ENCODE measurements at places on chromosomes 1 and 21. TPM values are rescaled to one million over a fixed set of nuclear protein-coding genes. Genes with fewer than 3 reads are reported as not detected.

DNA sequence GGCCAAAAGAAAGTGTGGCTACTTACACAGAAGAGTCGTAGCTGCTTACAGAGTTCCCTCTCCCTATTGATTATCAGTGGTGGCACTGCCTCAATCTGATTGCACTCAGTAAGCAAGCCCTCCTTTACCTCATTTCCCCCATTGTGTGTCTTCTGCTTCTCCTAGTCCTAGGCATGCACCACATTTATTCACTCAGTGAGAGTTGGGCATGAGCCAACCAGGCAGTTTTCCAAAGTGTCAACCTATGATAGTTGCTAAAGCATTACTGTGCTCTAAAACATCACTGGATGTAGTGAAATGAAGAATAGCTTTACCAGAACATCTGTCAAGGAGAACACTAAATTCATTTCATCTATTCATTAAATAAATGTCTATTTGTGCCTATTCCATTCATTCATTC lies 19.3 kb downstream of the GJA5 start:
- peaks cover 12% of the 10 kb centered on the region for H3K27me3 ChIP-seq
- no peak for DNase-seq
- no peaks in the 10 kb centered on the region for H3K36me3 ChIP-seq
- H3K4me3 ChIP-seq, result no peak overlapping the region
- H3K4me1 ChIP-seq, result peaks cover 9% of the 10 kb centered on the region

DNA sequence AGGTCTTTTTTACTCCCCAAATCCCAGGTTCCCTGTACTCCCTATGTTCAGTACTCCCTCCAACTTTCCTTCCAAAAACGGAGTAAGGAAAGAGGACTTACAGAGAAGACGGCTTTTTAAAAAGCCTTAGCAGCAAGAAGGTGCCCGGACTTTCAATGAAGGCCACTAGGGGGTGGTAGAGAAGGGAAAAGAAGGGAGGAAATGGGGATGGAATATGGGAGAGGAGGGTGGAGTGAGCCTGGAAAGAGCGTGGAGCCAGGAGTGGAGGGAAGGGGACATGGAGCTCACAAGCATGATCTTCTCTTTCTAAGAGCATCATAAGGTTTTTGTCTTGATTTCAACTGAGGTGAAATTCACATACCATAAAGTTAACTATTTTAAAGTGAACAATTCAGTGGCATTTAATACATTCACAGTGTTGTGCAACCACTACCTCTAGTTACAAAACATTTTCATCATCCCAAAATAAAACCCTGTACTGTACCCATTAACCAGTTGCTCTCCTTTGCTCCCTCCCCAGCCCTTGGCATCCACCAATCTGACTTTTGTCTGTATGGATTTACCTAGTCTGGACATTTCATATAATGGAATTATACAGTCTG lies 129.9 kb downstream of the ZNF281 start:
- peaks cover 10% of the 10 kb centered on the region for H3K27me3 ChIP-seq
- peak; percentile 26 for DNase-seq
- H3K4me1 ChIP-seq, result no peaks in the 10 kb centered on the region

- no peak overlapping the region for H3K4me3 ChIP-seq
- no peak for DNase-seq
- H3K27me3 ChIP-seq, result no peaks in the 10 kb centered on the region
Observed at GRCh38 chr1:41784531-41785274, 134.0 kb downstream of the HIVEP3 start.

DNA sequence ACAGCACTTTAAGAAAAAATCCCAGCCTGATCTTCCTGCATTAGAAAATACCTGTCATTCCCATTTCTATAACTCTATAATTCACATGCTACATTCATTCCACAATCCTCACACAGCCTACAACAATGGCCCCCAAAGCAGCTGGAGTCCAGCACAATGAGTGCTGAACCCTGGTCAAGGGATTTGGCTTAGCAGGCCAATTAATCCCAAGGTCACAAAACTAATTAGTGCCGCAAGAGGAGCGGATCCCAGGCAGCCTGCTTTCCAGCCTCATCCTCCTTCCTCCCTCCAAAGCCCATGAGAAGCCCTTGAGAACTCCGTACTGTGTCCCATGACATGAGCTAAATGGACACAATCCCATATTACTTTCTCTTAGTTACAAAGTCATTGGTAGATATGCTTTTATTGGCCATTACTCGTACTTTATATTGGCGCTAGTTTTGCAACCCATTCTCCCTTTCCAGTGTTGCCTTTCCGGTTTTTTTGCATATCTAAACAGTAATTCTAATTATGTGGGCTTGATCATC lies 94.8 kb downstream of the DAB1 start:
- no peaks in the 10 kb centered on the region for H3K36me3 ChIP-seq
- H3K4me1 ChIP-seq, result no peaks in the 10 kb centered on the region
- no peak overlapping the region for H3K4me3 ChIP-seq
- H3K27ac ChIP-seq, result no peak overlapping the region
- no peaks in the 10 kb centered on the region for H3K27me3 ChIP-seq

- H3K27ac ChIP-seq, result no peak overlapping the region
- no peak overlapping the region for H3K4me3 ChIP-seq
- no peaks in the 10 kb centered on the region for H3K4me1 ChIP-seq
- peaks cover 63% of the 10 kb centered on the region for H3K27me3 ChIP-seq
Observed at GRCh38 chr1:206142011-206142410, 24.8 kb upstream of the AVPR1B start.

The PROX1 gene
- 0.08 TPM for total RNA-seq

All from activated CD4-positive, alpha-beta memory T cell treated with anti-CD3 and anti-CD28 coated beads, Interleukin-2, amount 10 ng/mL, durations not matched to agents 7 days and 5 days (primary cell).